ENCODE measurements at places on chromosomes 2 and 18. TPM values are rescaled to one million over a fixed set of nuclear protein-coding genes. Genes with fewer than 3 reads are reported as not detected.

DNA sequence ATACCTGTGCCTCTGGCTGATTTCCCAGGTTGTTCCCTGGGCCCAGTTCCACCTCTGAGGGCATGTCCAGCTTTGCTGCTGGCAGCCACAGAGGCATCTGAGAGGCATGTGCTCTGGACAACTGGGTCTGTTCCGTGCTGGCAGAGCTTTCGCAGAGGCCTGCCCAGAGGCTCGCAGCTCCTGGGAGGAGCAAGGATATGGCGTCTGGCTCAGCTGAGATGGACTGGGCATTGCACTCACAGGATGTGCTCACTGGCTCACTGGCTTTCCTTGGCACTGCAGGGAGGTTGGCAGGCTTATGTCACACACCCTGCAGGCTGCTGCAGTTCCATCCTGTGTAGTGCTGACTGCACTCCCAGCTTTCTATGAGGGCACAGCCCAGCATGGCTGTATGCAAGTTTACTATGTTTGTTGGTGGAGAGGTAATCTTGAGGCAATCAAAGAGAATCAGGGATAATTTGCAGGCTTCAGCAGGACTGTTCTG, 172.3 kb downstream of the PRKCE start:
- no peak for DNase-seq

DNA sequence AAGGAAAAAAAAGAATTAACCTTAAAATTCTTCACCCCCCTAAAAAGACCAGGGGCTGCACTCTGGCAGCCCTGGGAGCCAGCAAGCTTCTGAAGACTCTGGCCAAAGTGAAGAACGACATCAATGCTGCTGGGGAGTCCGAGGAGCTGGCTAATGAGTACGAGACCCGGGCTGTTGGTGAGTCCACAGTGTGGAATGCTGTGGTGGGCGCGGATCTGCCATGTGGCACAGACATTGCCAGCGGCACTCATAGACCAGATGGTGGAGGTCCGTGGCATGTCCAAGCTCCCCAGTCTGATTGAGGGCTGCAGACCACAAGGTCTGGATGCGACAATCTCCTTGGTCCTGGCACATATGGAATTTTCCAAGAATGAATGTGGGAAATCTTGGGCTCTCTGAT, 47.4 kb downstream of the TRPM8 start:
- no peak for DNase-seq

Gene CXCR2
- 6.4 TPM for total RNA-seq

- DNase-seq = no peak
These were observed 323.4 kb upstream of the UBE2E3 start for GRCh38 chr2:180657054-180657453.

GRCh38 chr2:240510513-240511210, 47.1 kb downstream of the ANKMY1 start:
- DNase-seq = no peak

All from vagina (tissue), 2 donors.